Ovary (tissue), 10 donors: ENCODE measurements at places on chromosomes 4 and X. TPM values are rescaled to one million over a fixed set of nuclear protein-coding genes. Genes with fewer than 3 reads are reported as not detected.

GC gene
- polyA plus RNA-seq, result not detected

QRFPR gene
- polyA plus RNA-seq, result 0.27 TPM

RBM10 gene
- polyA plus RNA-seq, result 39.5 TPM

LRAT gene
- 1.2 TPM for polyA plus RNA-seq

FGD1 gene
- 6.3 TPM for polyA plus RNA-seq

PHOX2B gene
- polyA plus RNA-seq, result not detected

FAM149A gene
- polyA plus RNA-seq, result 16.1 TPM

DMP1 gene
- polyA plus RNA-seq, result not detected

IL13RA1 gene
- polyA plus RNA-seq, result 104 TPM

ERAS gene
- not detected for polyA plus RNA-seq

ANOS1 gene
- 0.51 TPM for polyA plus RNA-seq

MAGEH1 gene
- polyA plus RNA-seq, result 30.9 TPM

IL2 gene
- polyA plus RNA-seq, result not detected

ART3 gene
- 0.11 TPM for polyA plus RNA-seq

TET2 gene
- 3.7 TPM for polyA plus RNA-seq

GRK4 gene
- 3.3 TPM for polyA plus RNA-seq

WDR17 gene
- 0.73 TPM for polyA plus RNA-seq

CACNA1F gene
- polyA plus RNA-seq, result 0.32 TPM

JCHAIN gene
- 8.9 TPM for polyA plus RNA-seq

KLHL8 gene
- polyA plus RNA-seq, result 4.1 TPM

TCP11X2 gene
- not detected for polyA plus RNA-seq

FGF13 gene
- polyA plus RNA-seq, result 9.8 TPM

ZDHHC15 gene
- 2.0 TPM for polyA plus RNA-seq

TMPRSS11D gene
- not detected for polyA plus RNA-seq

SMAD1 gene
- polyA plus RNA-seq, result 27.0 TPM

CXorf51B gene
- polyA plus RNA-seq, result not detected

CYLC1 gene
- polyA plus RNA-seq, result not detected

RTL5 gene
- polyA plus RNA-seq, result 16.2 TPM
